D721Med (cell line): ENCODE measurements at places on chromosomes 1 and 21.

- DNase-seq = no peak
Observed at GRCh38 chr1:209789245-209789644, 4.9 kb upstream of the C1orf74 start.

- no peak for DNase-seq
Observed at GRCh38 chr1:66757722-66758240, 5.5 kb downstream of the DYNLT5 start.

GRCh38 chr1:221776495-221777301 lies 34.8 kb upstream of the DUSP10 start:
- DNase-seq = no peak

DNA sequence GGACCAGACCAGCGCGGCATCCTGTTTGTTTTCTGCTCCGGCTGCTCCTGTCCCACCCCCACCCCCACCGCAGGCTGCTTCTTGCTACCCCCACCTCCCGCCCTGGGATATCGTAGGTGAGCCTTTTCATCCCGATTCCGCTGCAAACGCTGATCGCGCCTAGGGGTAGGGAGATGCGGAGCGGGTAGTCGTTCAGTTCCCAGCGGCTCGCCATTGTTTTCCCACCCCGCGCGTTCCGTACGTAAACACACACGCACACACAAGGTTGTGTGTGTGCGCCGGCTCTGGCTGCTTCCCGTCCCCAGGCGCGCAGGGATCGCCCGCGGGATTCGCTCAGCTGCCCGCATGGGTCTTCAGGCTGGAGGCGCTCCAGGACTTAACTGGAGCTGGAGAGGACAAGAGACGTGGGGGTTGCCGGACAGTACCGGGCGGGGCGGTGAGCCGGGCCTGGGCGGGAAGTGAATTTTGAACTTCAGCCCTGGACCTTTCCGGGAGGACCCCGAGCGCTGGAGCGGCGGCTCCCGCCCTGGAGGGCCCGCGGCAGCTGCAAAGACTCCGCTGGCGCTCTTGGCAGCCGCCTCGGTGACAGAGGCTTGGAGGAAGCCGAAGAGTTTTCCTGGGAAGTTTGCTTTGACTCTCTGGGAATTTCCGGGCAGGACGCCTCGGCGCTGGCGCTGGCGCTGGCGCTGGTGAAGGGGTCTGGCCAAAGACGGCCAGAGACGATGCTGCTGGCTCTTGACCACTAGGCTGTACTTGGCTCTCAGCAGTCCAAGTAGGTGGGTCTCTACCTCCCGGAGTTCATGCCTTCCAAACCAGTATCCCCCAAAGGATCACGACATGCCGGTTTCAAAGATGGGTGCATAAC lies 1.6 kb downstream of the SOX13 start:
- DNase-seq = peak; percentile 73

DNA sequence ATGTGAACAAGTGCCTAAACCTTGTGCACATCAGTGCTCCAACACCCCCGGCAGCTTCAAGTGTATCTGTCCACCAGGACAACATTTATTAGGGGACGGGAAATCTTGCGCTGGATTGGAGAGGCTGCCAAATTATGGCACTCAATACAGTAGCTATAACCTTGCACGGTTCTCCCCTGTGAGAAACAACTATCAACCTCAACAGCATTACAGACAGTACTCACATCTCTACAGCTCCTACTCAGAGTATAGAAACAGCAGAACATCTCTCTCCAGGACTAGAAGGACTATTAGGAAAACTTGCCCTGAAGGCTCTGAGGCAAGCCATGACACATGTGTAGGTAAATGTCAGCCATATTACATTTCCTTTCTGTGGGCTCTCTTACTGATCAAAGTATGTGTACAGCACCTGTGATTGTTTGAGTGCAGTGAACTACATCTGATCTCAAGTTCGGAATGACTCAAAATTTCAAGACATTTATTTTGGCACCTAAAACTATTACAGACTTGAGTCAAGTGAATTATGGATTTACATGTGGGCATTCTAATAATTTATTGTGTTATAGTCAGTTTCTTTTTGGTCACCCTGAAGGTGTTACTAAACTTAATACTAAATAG lies 196.5 kb downstream of the TPR start:
- DNase-seq = no peak

DNA sequence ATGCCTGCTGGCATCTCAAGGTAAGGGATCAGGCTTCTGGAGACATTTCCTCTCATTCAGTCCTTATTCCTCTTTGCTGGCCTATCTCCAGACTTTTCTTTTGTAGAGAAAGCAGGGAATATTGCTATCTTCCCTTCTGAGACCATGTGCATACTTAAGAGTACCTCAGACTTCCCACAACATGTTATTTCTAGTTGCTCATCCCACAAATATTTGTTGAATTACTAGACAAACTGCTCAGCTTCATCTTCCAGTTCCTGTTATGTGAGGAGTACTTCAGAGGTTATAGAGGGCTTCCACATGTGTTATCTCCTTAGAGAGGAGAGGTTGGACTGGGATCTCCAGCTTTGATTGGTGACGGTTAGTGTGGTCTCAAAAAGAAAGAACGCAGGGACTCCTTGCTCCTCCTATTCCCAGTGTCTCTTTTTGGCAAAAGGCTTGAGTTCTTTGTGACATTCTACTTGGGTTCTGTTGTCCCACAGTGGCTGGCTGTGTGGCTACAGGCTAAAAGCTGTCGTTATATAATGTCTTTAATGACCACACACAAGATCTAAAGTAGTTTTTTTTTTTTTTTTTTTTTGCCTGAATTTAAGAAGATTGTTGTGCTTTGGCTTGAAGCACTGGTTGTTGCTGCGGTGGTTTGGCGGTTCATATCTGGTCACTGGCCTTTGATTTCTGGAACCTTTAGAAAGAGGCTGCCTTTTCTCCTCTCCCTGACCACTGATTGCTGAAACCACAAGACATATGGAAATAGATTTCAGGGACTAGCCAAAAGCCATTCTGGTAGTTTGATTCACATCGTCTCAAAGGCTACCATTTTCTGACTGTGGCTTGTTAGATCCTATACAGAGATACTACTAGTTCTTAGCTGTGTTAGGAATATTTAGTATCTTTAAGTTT lies 78.7 kb downstream of the FGGY start:
- no peak for DNase-seq

DNA sequence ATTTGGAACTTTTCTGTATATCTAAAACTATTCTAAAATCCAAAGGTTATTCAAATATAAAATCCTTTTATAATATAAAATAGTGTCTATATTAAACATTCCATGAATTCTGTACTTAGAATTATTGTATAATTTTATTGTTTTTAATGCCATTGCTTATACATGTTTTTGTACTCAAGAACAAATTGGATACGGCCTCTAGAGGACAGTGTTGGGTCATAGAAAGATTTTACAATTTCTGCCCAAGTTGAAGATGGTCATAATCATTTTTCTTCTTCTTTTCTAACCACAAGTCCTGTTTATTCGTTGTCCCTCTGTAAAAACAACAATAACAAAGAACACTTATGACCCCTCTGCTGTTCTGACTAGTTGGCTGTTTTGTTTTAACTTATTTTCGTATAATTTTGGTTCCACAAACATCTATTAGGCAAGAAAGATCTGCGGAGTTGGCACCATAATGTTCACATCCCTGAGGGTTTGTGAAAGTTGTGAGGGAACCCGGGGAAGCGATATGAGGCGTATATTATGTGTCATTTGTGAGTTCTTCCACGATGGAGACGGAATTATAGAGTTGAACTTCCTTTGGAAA lies 75.7 kb upstream of the KIF26B start:
- DNase-seq = no peak

GRCh38 chr1:3109355-3109754 lies 40.4 kb downstream of the PRDM16 start:
- DNase-seq = no peak

DNA sequence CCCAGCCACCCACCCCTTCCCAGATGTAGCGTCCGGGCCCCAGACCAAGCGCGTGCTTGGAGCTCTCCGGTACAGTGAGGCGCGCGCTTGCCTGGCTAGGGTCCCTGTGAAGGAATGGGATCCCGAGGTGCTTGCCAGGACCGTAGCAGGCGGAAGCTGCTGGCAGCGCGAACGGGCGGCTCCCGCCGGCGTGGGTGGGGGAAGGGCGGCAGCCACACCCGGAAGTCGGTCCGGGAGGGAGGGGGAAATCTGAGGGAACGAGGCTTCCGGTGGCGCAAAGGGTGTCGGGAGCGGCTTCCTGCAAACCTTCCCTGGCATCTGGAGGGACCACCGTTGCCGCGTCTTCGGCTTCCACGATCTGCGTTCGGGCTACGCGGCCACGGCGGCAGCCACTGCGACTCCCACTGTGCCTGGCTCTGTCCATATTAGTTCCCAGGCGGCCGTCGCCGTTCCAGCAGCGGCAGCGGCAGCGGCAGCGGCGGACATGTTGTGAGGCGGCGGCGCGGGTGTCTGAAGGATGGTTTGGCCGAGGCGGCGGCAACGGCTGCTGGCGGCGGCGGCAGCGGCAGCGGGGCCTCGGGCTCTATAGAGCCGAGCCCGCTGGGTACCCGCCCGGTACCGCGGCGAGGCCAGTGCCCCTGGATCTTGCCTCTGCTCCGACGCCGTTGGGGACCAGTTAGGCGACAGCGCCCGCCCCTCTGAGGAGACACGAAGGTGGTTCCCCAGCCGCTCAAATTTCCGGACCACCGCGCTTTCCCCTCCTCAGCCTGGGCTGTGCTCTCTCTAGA lies at the start of gene DR1:
TSS of gene DR1 (plus strand) at position 275 of the 788 bp plus-strand sequence. CDS start 739 bp downstream, outside the sequence.
- peak; percentile 87 for DNase-seq

DNA sequence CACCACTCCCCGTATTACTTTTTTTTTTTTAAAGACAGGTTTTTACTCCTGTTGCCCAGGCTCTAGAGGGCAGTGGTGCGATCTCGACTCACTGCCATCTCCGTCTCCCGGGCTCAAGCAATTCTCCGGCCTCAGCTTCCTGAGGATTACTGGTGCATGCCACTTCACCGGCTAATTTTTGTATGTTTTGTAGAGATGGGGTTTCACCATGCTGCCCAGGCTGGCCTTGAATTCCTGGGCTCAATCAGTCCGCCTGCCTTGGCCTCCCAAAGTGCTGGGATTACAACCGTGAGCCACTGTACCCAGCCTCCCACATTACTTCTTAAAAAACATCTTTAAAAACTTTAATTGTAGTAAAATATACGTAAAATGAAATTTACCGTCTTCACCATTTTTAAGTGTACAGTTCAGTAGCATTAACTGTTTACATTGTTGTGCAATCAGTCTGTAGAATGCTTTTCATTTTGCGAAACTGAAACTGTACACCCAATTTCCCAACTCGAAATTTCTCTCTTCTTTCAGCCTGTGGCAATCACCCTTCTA lies 77.0 kb downstream of the ZMYM4 start:
- no peak for DNase-seq

DNA sequence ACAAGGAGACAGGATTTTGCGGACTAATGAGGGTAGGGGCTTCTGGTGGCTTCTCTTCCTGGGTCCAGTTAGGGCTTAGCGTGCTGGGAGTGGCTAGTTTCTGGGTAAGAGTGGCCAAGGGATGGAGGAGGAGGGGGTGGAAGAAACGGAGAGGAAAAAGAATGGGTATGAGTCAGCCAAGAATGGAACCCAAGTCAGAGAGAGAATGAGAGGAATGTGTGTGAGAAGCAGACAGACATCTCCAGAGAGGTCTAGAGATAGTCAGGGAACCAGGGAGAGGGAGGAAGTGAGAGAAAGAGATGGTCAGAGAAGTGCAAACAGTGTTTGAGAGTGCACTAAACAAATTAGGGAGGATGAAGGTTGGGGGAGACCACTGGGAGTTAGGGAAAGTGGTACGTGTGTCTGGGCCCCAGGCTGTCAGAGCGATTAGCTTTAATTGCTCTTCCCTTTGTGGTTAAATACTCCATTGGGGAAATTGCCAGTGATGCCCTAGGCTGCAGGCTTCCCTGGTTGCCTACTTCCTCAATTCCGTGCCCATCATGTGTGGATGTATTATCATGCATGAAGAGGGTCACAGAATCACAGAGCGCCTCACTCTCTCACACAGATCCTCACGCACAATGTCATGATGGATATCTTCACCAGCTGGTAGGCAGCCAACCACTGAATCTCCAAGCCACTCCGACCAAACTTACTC lies 1.4 kb downstream of the PEA15 start:
- no peak for DNase-seq

- DNase-seq = no peak
Observed at GRCh38 chr1:31214316-31215064, 25.2 kb downstream of the NKAIN1 start.

DNA sequence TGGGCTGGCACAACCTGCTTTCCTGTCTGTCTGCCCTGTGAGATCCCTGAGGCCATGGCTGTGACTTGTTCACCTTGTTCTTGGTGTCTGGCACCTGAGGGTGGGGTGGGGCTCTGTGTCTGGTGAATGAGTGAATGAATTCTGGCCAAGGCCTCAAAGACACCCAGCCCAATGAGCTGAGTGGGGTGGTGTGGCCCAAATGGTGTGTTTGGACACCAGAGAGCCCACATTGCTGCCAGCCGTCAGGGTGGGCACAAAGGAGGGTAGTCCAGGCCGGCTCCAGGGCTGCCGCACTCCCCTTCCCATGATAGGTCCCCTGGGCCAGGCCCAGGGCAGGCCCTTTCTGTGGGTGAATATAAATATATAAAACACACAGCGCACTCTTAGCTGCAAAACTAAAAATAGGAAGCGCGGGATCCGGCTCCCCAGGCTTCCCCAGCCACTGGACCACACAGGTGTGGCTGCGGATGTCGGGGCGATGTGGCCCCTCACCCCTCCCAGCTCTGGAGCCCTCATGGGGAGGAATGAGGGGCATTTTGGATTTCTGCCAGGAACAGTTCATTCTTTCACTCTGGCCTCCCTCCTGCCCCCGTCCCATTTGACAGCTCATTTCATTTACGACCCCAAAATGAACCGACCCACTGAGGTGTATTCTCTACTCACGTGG lies 33.3 kb downstream of the RUNX3 start:
- DNase-seq = no peak

DNA sequence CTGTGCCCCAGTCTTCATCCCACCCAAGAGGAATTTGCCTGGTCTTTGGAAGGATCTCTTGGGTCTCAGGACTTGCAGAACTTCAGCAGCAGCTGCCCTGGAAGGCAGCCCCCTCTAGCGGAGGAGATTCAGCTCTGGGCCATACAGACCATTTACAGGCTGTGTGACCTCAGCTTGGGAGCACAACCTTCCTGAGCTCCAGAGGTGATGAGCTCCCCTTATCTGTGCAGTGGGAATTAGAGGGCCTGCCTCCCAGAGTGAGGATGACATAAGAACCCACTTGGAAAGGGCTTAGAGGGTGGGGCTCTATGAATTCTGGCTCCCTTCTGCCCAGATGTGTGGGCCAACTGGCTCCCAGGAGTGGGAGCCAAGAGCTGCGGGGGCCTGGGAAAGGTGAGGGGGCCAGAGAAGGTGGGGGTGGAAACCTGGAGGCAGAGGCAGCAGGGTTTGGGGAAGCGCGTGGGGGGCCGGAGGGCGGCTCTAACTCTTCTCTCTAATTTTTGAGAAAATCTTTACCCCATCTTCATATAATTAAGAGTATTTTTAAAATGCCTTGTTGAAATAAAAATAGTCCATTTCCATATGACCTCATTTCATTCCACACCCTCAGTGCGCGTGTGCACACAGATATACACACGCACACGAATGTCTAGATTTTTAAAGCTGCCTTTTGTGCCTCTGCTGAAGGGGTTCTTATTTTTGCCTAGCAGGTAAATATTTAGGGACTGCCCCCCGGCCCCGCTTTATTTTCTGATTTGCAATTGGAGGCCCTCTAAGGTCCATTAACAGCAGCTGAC lies 21.5 kb downstream of the EPHB2 start:
- no peak for DNase-seq

- DNase-seq = no peak
Observed at GRCh38 chr1:180057883-180058396, 96.7 kb upstream of the QSOX1 start.
